Spleen (tissue), 13 donors: ENCODE measurements at places on chromosomes 12 and 14.

DNA sequence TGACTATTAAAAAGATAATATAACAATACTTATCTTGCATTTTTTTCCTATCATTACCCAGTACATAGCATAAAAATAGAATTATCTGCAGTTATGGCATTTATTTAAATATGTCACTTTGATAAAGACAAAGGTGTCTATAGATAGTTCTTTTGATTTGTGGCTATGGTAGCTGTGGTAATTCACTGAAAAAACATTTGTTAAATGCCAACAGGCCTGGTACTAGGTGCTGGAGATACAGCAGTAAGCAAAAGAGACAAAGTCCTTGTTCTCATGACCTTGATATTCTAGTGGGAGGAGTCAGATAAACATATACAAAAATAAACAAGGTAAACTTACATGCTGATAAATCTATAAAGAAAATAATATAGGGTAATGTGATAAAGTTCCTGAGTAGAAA lies 44.7 kb downstream of the INSM2 start:
- no peak for DNase-seq

DNA sequence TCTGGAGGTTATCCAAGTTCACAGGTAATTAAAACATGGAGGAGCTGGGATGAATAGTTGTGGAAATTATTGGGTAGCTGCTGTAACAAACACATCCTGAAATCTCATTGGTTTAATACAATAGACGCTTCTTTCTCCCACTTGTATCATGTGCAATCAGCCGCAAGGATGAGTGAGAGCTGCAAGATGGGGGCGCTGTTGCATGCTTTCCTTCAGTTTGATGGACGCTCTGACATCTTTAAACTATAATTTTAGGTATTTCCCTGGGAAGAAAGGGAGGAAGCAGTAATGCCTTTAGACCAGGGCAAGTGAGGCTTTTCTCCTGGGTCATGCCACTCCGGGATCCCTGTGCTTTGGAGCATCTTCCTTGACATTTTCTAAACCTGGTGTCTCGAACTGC lies 178.7 kb downstream of the PAWR start:
- no peak for DNase-seq

DNA sequence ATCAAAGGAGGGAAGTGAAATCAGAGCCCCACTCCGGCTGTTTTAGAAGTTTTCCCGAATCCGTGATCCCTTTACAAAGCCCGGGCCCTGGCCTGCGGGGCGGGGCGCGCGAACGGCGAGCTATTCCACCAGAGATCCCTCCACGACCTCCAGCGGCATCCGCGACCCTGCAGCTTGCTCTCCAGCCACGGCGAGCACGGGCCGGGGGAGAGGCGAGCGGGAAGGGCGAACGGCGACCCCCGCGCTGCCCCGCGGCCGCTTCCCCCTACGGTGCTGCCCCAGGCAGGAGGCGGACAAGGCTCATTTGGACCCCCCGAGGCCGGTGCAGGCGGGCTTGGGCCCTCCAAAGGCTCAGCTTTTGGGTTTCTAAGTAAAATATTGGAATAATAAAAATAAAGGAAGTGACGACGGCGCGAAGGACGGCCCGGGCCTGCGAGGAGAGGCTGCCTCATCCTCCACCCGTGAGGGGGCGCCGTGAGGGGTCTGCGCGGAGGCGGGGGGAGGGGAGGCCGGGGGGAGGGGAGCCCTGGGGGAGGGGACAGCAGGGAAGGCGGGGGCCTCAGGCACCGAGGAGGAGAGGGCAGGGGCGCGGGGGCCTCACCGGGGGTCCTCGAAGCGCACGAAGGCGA lies 613 bp downstream of the SRSF9 start:
- DNase-seq, result peak; percentile 88

GRCh38 chr14:59278111-59278510 lies 89.6 kb downstream of the DAAM1 start:
- no peak for DNase-seq

GRCh38 chr12:106631150-106631549 lies 48.3 kb downstream of the RFX4 start:
- DNase-seq, result no peak

DNA sequence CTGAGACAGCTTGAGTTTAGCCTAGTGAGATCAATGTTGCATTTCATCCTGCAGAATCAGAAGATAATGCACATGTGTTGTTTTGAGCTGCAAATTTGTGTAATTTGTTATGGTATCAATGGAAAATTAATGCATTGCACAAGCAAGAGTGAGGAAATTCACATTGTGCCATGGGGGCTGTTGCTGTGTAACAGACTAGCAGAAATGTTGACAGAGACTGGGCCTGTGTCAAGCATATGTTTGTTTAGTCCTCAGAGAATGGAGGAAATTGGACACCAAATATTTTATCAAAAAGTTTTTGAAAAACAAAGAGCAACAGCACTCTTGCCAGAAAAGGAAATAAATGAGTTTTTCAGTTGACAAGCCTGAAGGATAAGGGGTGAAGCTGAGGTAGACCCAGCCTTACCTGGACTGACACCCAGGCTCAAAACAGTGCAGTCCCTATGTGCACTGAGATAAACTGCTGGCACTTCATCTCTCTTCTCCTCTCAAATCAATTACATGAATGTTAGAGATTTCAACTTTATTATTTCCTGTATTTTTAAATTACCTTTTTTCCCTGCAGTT lies 1150.0 kb downstream of the FSCB start:
- DNase-seq, result no peak

- DNase-seq, result no peak
Measured at GRCh38 chr12:50960130-50960529, 7.8 kb downstream of the HIGD1C start.

DNA sequence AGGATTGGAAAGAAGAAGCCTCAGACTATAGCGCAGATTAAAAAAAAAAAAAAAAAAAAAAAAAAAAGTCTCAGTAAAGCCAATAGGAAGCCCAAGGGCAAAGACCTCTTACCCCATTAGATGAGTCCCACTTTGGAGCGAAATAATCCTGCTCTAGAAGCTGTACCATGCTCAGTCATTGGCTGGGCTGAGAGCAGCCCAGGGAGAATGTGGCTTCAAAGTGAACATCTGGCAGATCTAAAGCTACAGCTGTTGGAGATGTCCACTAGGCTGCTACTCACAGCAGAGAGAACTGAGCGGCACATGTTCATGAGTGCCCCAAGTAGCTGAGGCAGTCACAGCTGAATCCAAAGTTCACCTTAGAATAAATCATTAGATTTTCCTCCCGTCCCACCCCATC lies 560.9 kb downstream of the MED13L start:
- no peak for DNase-seq

DNA sequence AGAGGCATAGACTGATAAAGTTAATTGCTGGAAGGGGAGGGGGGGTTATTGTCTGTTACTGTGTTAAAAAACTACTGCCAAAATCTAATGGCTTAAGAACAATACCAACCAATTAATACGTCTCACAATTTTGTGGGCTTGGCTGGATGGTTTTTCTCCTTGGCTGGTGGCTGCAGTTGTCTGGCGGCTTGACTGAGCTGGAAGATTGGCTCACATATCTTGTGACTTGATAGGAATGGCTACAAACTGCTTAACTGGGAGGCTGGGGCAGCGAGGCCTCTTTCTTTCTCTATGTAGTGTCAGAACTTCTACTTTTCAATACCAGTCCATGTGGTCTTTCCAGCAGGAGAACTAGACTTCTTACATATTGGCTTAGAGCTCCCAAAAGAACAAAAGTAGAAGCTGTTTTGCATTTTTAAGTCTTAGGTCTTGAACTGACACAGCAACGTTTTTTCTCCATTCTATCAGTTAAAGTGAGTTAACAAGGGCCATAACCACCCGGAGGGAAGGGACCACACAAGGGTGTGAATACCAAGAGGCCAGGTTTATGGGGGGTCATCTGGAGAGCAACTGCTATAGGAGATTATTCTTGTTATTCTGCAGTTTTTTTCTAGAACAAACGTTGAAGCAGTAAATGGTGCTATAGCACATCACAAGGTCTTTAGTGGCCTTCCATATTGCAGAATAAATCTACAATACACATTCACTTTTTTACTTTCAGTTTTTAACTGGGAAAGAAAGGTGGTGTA lies 46.9 kb downstream of the ZDHHC17 start:
- DNase-seq, result no peak
